Activated naive CD8-positive, alpha-beta T cell treated with anti-CD3 and anti-CD28 coated beads for 36 hours (primary cell): ENCODE measurements at places on chromosomes 7 and 10. TPM values are rescaled to one million over a fixed set of nuclear protein-coding genes. Genes with fewer than 3 reads are reported as not detected.

- peaks cover 65% of the 10 kb centered on the region for H3K36me3 ChIP-seq
- peak overlapping the region; percentile 98 for H3K27ac ChIP-seq
- peak overlapping the region; percentile 54 for H3K4me3 ChIP-seq
- peaks cover 75% of the 10 kb centered on the region for H3K4me1 ChIP-seq
Measured at GRCh38 chr10:61942604-61943461, 41.3 kb downstream of the ARID5B start.

DNA sequence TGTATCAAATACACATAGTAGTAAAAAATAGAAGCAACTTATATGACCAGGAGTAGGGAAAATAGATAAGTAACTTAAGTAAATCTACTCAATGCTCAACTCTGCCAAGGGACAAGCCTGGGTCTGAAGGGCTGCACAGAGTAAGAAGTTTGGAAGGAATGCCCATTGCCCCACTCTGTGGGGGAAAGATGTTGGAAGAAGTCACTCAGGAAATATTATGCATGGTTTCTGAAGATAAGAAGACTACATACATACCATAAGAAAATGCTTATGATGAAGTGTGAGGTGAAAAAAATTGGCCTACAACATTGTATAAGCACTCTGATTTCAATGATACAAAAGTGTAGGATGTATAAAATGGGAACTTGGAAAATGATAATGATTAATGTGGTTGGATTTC is 54.0 kb downstream of the LAMB4 start:
- H3K27me3 ChIP-seq = no peaks in the 10 kb centered on the region
- no peak for DNase-seq
- no peaks in the 10 kb centered on the region for H3K36me3 ChIP-seq
- no peaks in the 10 kb centered on the region for H3K4me1 ChIP-seq
- H3K4me3 ChIP-seq = no peak overlapping the region
- H3K27ac ChIP-seq = no peak overlapping the region

- H3K27ac ChIP-seq = no peak overlapping the region
- H3K36me3 ChIP-seq = no peaks in the 10 kb centered on the region
- H3K4me1 ChIP-seq = no peaks in the 10 kb centered on the region
Measured at GRCh38 chr7:95190515-95190914, 133.8 kb downstream of the PON1 start.

GRCh38 chr7:107016312-107016711 is 28.2 kb upstream of the PRKAR2B start:
- H3K4me3 ChIP-seq = no peak overlapping the region
- no peak for DNase-seq
- H3K27me3 ChIP-seq = no peaks in the 10 kb centered on the region
- no peaks in the 10 kb centered on the region for H3K4me1 ChIP-seq
- H3K36me3 ChIP-seq = no peaks in the 10 kb centered on the region

DNA sequence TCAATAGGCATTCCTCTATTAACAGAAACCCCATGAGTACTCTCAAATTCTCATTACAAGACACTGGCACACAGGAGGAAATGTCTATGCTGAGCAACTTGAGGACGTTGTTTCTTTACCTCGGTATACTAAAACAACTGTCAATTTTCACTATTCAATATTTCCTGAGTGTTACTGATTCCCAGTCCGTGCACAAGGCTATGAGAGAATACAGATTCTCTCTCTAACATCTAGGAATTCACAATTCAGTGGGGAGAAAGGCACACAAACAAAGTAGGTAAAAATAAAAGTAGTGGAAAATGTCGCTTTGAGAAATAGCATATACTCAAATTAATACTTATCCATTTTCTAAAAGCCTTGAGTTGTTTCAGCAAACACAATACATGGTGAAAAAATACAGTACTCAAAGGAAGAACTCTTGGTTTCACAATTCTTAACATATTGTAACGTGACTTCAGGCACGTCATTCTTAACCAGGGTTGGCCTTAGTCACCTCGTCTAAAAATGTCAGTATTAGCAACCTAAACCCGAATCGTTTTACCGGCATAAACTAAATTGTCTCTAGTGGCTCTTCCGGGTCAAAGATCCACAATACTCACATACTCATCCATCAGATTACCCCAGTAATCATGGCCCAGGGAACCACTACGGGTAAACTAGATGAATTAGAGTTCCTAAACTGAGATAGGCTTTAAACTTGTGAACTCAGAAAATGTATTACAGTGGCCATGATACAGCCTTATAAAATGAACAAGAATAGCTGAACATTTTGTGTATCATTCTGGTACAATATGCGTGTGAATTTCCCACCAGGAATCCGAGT is 1.5 kb downstream of the IPMK start:
- no peaks in the 10 kb centered on the region for H3K27me3 ChIP-seq
- peaks cover 43% of the 10 kb centered on the region for H3K4me1 ChIP-seq
- DNase-seq = peak; percentile 17
- H3K27ac ChIP-seq = peak overlapping the region; percentile 92
- peaks cover 16% of the 10 kb centered on the region for H3K36me3 ChIP-seq

DNA sequence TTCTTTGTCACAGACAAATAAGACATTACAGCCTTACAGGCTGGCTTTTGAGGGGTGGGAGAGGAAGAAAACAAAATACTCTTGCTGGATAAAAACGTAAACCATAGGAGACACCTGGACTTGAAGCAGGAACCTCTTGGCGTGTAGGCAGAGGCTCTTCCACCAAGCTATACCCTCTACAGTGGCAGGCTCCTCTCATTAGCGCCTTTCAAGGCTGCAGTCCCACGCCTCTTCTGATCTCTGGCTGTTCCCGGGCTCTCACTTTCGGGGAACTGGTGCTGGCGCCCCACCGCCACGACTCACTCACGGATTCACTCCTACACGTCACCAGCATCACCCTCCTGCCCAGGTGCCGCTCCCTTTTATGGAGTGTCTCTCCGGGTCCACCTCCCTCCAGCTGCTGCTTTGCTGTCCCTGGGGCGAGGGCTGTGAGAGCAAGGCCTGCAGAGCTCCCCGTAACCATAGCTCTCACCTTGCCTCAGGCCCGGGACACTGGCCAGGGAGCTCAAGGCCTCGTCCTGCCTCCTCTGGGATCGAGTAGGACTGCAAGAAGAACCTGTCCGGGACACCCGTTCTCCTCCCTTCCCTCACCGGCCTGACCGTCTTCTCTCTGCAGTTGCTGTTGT is 62.6 kb downstream of the ZNF777 start:
- H3K4me1 ChIP-seq = no peaks in the 10 kb centered on the region
- DNase-seq = no peak
- no peak overlapping the region for H3K27ac ChIP-seq
- H3K4me3 ChIP-seq = no peak overlapping the region
- H3K36me3 ChIP-seq = no peaks in the 10 kb centered on the region
- H3K27me3 ChIP-seq = peaks cover 23% of the 10 kb centered on the region

- H3K36me3 ChIP-seq = no peaks in the 10 kb centered on the region
- H3K27ac ChIP-seq = no peak overlapping the region
- no peak overlapping the region for H3K4me3 ChIP-seq
- peaks cover 26% of the 10 kb centered on the region for H3K4me1 ChIP-seq
- DNase-seq = no peak
Measured at GRCh38 chr10:50596897-50597296, 26.9 kb downstream of the SGMS1 start.

DNA sequence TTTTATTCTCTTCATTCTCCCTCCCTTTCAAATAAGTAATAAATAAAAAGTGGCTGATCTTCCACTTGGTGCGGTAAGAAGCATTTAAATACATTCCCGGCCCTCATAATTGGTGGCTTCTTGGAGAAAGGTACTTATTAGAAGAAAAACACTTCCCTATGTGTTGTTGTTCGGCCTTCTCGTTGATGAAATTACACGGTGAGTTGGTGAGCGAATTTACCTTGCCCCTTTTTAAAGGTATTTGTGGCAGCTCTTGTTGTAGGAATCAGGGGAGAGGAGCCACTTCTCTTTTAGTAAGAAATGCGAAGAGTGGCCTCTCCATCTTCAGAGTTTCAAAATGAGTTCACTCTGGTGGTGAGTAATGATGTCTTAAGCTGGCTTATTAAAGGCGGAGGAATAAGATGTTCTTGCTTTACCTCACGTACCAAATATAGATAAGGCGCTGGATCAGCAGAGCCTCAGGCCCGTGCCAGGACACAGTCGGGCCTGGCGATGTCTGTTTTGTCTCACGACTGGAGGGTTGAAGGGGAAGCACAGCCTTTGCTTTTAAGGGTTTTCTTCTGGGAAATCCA is 135.9 kb downstream of the CUX1 start:
- DNase-seq = no peak
- H3K27ac ChIP-seq = peak overlapping the region; percentile 89

GRCh38 chr10:78196964-78197363 is 163.3 kb downstream of the RPS24 start:
- H3K27ac ChIP-seq = no peak overlapping the region
- no peak for DNase-seq
- H3K4me3 ChIP-seq = no peak overlapping the region
- no peaks in the 10 kb centered on the region for H3K4me1 ChIP-seq
- H3K27me3 ChIP-seq = no peaks in the 10 kb centered on the region

DNA sequence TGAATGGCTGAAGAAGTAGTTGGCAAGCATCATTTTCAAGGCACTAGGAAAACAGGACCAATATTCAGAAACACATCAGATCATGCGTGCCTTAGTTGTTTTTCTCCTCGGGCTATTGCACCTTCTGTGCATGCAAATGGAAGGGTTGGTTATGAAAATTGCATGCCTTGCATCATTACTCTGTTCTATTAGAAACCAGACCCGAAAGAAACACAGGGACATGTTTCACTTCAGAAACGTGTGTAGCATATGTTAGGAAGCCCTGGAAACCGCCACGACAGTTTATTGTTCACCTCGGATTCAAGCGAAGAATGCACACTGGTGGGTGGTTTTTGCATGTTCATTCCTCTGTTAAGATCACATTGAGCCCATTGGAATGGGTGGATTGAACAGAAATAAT is 214.7 kb downstream of the FRMD4A start:
- no peak overlapping the region for H3K4me3 ChIP-seq
- DNase-seq = no peak
- no peaks in the 10 kb centered on the region for H3K27me3 ChIP-seq
- no peak overlapping the region for H3K27ac ChIP-seq

- H3K4me1 ChIP-seq = peaks cover 6% of the 10 kb centered on the region
- no peaks in the 10 kb centered on the region for H3K36me3 ChIP-seq
- no peak overlapping the region for H3K4me3 ChIP-seq
Measured at GRCh38 chr7:12475362-12476063, 71.8 kb upstream of the VWDE start.

DNA sequence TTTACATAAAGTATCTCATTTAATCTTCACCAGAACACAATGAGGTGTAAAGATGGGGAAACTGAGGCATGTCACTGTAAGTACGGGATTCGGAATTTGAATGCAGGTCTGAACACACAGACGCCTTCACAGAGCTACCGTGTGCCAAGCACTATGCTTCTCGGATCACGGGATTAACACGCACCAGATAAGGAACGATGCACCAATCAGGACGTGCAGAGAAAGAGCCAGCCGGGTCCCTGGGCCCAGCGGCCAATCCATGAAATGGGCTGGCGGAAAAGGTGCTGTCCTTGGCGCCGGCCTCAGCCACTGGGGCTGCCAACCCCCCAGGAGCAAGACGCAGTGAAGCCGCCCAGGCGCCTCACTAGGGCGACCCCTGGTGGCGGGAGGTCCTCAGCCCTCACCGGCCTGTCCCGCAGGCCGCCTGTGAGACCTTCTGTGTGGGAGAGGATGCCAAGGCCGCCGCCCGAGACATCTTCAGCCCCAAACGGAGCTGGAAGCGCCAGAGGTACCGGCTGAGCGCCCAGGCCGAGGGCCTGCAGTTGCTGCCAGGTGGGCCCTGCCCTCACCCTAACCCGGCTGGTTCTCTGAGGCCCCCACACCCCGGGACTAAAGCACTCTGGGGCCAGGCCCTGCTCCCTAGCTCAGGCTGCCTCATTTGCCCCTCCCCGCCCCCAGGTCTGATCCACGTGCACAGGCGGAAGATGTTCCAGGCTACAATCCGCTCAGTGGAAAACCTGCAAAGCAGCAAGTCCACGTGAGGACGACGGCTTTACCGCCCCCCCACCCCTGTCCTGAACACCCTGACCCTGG is 15.6 kb downstream of the ATG9B start:
- peak; percentile 87 for DNase-seq
- H3K27ac ChIP-seq = peak overlapping the region; percentile 83
- H3K4me1 ChIP-seq = peaks cover 40% of the 10 kb centered on the region
- peaks cover 6% of the 10 kb centered on the region for H3K36me3 ChIP-seq
- peak overlapping the region; percentile 81 for H3K4me3 ChIP-seq

- H3K36me3 ChIP-seq = peaks cover 7% of the 10 kb centered on the region
- DNase-seq = no peak
- no peaks in the 10 kb centered on the region for H3K27me3 ChIP-seq
- H3K4me1 ChIP-seq = peaks cover 2% of the 10 kb centered on the region
Measured at GRCh38 chr10:63542835-63543575, 21.8 kb downstream of the REEP3 start.

GRCh38 chr10:120253131-120253530 is 203.9 kb upstream of the PLPP4 start:
- no peak overlapping the region for H3K4me3 ChIP-seq
- no peak for DNase-seq
- H3K27me3 ChIP-seq = peaks cover 5% of the 10 kb centered on the region
- H3K4me1 ChIP-seq = no peaks in the 10 kb centered on the region
- H3K36me3 ChIP-seq = no peaks in the 10 kb centered on the region

DNA sequence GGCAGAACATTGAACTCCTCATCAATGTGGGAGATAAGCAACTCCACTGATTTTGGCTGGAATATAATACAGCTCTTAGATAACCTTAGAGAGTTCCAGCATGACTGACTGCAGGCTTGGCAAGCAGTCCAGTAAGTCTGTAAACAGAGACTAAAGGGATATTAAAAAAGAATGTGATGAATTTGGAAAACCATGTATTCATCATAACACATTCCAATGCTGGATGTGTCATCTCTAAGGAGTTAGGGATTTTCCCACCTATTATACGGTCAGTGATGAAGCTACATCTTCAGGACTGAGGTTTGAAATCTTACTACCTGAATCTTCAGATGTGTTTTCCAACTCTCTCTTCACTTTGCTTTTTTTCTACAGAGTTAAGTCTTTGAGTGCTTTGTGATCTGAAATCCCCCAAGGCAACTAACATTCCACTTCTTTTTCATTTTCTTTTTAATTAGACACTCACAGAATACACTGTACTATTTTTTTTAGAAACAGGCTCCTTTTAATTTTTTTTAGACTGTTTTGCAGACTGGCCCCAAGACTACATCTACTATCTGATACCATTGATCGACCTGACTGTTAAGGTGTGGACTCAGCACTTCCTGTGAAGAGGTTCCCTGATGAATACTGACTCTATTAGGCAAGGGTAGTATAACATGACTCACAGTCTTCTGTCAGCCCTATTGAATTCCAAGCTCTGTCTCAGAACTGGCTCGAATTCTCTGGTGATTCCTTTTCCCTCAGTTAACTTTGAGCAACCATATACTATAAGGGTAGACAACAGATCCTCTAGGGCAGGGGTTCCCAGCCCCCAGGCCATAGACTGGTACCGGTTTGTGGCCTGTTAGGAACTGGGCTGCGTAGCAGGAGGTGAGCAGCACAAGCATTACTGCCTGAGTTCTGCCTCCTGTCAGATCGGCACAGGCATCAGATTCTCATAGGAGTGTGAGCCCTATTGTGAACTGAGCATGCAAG is 678.2 kb downstream of the GRM8 start:
- H3K4me3 ChIP-seq = no peak overlapping the region
- H3K27ac ChIP-seq = no peak overlapping the region
- H3K27me3 ChIP-seq = no peaks in the 10 kb centered on the region
- no peak for DNase-seq
- no peaks in the 10 kb centered on the region for H3K4me1 ChIP-seq

ANKRD22 gene
- total RNA-seq = not detected

MOGAT3 gene
- not detected for total RNA-seq

SPRN gene
- total RNA-seq = not detected

SLC4A2 gene
- 69.1 TPM for total RNA-seq

GPER1 gene
- total RNA-seq = 0.37 TPM

VAX1 gene
- total RNA-seq = not detected

WEE2 gene
- total RNA-seq = not detected

CPXM2 gene
- not detected for total RNA-seq

TLX1 gene
- not detected for total RNA-seq

ADCYAP1R1 gene
- not detected for total RNA-seq

TMEM213 gene
- total RNA-seq = not detected
